ENCODE measurements at places on chromosomes 3 and 15.

- no peak for DNase-seq
Measured at GRCh38 chr15:68413363-68414205, 18.4 kb downstream of the ITGA11 start.

- DNase-seq = no peak
Measured at GRCh38 chr15:47485419-47485818, 231.9 kb upstream of the SEMA6D start.

GRCh38 chr3:143835312-143835711 is 13.0 kb downstream of the SLC9A9 start:
- no peak for DNase-seq

GRCh38 chr3:65953301-65953812 is 85.4 kb downstream of the MAGI1 start:
- no peak for DNase-seq

GRCh38 chr3:146269271-146269670 is 18.4 kb upstream of the PLSCR4 start:
- DNase-seq = no peak

DNA sequence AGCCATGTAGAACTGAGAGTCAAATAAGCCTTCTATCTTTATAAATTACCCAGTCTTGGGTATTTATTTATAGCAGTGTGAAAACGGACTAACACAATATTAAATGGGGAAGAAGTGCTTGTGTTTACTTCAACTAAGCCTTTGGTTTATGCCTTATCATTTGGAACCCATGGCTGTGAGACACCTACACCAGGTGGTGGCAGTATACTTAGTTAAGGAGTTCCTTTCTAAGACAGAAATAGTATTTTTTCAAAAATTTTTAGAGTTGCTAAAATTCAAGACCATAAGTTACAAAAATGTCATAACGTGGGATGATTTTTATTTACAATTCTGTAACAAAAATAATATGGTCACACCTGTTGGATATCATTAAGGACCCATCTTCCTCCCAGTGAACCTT is 354.5 kb upstream of the SOX14 start:
- DNase-seq = no peak

DNA sequence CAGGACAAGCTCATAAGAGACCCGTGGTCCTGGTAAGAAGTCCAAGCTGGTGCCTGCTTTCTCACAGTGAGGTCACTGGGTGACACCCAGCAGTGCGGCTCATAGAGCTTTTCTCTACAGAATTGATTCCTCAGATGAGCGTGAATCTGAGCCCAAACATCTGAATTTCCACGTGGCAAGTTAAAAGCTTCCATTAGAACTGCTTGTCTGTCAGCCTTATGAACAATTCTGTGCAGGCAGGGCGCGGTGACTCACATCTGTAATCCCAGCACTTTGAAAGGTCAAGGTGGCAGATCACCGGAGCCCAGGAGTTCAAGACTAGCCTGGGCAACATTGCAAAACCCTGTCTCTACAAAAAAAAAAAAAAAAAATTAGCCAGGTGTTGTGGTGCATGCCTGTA is 113.1 kb upstream of the ABHD17C start:
- no peak for DNase-seq

DNA sequence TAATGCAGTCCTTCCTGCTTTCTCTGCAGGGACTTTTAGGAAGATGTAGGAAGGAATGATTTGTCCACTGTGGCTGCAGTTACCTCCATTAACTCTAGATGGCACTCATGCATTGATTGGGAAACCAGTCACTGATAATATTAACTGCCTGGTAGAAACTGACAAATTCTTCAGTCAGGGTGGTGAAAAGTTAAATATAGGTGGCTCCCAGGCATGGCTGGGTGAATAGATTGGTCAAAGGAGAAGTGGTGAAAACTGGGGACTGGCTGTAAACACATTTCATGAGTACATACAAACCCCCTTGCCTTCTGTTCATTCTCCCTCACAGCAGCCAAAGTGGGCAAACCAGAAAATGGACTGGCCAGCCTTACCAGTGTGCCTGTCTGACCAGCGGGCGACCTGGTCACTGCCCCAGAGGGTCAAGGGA is 333.4 kb downstream of the THSD4 start:
- DNase-seq = no peak

Data from NCI-H1436 treated with DMSO at 0.1 percent for 48 hours (cell line).